Head of caudate nucleus (tissue), 42 donors: ENCODE measurements at places on chromosomes 7 and 10.

- DNase-seq = peak; percentile 69
Measured at GRCh38 chr10:127243490-127244272, 47.3 kb upstream of the INSYN2A start.

DNA sequence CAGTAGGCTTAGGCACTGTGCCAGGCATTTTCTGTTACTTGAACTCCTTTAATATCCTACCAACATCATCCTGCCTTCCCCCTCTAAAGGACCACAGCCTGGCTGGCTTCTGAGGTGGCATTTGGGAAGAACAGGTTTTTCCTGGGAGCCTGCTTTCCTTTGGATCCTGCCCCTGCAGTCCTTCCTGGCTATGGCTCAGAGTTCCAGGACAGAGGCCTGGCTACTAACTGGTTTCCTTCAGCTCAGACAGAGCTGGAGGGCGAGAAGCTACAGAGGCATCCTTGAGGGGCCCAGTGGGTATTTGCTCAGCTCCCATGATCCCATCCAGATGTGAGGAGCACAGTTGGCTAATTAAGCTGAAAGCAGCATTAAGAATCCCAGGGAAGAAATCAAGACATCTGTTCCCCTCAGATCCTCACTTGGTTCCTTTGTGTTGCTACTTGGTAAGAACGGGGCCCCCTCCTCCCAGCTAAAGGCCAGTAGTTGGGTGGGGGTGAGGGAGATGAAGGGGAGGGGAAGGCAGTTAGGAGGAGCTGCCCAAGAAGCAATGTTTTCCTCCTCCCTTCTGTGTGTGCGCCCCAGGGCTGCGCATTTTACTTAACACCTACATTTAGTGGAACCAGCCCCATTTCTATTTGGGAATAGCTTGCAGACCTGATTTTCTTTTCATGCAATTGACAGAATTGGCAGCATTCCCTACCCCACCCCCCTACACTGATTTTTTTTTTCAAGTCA is 142.6 kb upstream of the SORCS3 start:
- no peak for DNase-seq

- DNase-seq = no peak
Measured at GRCh38 chr10:36676321-36676720, 449.1 kb upstream of the ANKRD30A start.

GRCh38 chr7:157848508-157849340 is 511.9 kb downstream of the DNAJB6 start:
- DNase-seq = no peak

DNA sequence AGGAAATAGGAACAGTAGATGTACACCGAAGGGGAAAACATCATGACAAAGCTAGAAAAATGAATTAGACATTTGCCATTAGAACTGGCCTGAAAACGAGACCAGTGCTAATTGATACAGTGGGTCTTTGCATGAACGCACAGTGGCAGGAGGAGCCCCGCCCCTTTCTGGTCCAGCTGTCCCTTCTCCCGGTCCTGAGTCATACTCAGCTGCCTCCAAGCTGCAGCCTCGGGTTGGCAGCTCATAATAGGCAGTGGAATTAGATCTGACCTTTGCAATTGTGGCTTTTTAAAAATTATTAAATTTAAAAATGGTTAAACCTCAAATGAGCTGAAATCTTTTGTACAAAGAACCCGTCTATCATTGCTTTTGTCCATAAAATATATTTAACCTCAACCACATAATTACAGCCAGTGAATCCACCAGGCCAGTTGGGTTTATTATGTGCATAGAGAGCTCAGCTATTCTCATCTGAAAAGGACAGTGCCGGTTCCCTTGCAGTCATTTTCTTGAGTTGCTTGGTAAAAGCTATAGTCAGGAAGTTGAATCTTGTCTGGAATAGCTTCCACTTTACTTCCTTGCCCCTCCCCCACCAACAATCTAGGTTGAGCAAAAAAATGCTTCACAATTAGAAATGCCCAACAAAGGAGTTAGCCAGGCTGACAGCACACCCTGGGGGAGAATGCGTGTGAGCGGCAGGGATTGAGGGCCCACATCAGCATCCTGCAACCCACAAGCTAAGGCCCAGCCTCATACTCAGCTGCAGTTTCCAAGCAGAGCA is 147.1 kb downstream of the BUB3 start:
- DNase-seq = peak; percentile 90

DNA sequence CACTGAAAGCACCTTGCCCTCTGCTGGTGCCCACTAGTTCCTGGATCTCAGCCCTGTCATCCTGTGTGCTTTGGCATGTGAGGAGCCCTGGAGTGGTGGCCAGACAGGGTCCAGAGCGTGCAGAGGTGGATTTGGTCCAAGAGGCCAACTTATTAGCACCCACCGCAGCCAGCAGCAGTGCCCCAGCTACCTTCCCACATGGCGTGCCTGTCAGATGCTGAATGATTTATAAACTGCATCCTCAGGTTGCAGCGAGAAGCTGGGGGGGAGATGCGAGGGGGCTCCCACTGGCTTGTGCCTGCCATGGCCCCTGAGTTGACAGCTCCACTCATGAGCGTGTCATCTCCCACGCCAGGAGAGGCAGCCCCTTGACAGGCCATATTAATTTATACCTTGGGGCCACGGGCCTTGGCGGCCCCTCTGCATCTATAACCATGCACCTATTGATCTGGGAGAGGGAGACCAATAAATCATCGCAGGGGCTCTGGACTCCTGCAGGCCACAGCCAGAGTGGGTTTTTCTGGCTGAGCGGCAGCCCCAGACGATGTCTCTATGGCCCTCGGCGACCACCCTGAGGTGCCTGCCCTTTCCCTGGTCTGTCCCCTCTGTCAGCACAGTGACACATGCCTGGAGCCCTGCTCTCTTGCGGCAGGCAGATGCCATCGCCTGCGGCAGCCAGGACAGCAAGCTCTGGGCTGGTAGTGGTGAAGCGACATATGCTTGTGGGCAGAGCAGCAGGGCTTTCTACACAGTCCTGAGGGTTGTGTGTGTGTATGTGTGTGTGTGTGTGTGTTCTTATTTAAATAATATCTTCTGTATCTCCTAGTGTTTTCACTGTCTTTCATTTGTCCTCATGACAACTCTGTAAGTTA is 120.8 kb downstream of the CDH23 start:
- no peak for DNase-seq

DNA sequence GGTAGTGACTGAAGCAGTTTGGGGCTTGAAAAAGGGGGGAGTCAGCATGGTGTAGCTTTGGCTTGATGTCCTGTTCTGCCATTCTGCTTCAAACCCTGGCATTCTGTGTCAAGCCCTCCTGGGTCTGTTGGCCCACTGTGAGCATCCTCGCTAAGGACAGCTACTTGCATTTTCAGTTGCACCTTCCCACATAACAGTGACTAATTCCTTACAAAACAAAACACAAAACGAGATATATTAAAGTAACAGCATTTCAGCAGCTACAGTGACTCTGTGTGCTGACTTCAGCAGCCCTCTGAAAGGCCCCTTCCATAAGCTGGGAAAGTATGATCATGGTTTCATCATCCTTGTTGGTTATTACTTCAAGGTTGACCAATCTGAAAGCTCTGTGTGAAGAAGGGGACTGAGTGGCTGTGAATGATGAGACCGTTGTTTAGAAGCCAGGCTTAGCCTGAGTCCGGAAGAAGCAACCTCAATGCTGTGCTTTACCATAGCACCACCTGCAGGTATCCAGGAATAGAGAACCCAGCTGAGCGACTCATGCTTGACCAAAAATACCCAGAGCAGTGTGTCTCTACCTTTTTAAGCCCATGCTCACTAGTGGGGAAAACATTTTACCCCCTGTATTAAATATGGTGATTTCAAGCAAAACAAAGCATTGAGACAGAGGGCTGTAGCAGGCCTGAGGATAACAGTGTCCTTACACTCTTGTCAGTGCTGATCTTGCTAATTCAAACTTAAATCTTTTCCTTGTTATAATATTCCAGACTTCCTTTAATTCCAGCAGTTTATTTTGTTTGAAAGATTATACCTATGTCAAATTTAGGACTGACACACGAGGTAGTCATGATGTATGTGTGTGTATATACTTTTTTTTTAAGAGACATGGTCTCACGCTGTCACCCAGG is 42.6 kb upstream of the CC2D2B start:
- DNase-seq = peak; percentile 39

DNA sequence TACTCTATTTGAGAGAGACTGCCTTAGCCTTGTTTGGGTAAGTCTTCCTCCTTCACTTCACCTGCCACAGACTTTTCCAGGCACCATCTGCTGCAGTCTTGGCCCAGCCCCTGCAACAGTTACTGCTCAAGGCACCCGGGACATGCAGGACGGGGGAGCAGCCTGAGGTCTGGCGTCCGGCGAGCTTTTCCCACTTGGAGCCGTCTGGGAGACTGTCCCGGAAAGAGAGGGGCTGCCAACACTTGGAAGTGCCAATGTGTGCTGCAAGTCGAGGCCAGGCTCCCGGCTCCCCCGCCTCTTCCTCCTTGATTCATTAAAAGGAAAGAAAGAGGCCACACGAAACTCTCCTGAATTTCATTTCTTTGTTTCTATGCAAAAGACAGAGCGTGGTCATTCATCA is 13.7 kb downstream of the HTRA1 start:
- DNase-seq = peak; percentile 56

DNA sequence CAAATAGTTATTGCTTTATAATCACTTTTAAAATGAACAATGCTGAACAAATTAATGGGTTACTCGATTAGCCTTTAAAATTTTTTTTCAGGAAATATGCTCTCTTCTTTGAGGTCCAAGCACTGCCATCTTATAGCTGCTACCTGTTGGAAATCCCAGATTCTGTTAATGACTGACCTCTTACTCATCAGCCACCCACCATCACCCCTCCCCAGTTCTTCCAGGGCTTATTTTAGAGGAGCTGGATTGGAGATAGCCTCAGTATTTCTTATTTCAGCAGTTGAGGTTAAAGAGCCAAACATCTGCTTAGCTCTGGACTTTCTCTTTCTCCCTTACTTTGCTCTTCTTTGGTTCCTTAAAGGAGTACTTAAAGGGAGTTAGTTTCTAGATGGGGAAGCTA is 420.0 kb downstream of the EXOC4 start:
- DNase-seq = no peak

GRCh38 chr7:143407287-143408251 is 1.1 kb downstream of the EPHA1 start:
- DNase-seq = no peak

DNA sequence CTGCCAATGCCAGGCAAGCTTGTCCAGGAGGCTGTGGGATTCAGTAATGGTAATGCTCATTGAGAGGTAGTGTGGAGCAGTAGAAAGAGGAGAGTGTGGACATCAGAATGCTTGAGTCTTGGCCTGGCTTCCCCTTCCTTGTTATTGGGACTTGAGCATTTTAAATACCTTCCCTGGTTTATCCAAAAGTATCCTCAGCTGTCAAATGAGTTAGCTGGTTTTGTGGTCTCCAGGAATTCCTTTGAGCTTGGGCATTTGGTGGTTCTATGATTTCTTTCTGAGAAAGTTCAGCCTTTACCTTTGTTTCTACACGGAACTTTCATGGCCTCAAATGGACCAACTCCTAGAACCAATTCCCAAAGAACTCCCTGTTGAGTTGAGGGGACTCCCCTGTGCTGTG is 264.3 kb downstream of the PTEN start:
- no peak for DNase-seq

DNA sequence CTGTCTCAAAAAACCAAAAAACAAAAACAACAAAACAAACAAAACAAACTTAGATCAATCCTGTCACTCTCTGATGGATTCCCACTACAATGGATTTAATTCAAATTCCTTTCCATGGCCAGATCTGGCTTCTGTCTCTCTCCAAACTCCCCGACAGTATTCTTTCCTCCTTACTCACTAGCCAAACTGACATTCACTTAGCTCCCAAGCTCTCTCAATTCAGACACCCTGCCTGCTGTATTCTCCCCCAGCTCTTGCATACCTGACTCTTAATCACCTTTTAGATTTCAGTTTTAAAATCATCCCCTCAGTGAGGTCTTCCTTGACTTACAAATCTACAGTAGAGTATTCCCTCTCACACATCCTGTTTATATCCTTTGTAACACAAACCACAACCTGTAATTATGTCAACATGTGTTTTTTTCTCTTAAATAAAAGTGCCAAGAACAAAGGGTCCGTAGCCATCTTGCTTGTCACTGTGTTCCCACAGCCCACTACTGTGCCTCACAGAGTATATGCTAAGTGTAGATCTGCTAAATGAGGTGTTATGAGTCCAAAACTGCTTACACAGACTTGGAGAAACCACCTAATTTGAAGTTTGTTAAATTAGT is 14.4 kb downstream of the HERPUD2 start:
- DNase-seq = no peak

DNA sequence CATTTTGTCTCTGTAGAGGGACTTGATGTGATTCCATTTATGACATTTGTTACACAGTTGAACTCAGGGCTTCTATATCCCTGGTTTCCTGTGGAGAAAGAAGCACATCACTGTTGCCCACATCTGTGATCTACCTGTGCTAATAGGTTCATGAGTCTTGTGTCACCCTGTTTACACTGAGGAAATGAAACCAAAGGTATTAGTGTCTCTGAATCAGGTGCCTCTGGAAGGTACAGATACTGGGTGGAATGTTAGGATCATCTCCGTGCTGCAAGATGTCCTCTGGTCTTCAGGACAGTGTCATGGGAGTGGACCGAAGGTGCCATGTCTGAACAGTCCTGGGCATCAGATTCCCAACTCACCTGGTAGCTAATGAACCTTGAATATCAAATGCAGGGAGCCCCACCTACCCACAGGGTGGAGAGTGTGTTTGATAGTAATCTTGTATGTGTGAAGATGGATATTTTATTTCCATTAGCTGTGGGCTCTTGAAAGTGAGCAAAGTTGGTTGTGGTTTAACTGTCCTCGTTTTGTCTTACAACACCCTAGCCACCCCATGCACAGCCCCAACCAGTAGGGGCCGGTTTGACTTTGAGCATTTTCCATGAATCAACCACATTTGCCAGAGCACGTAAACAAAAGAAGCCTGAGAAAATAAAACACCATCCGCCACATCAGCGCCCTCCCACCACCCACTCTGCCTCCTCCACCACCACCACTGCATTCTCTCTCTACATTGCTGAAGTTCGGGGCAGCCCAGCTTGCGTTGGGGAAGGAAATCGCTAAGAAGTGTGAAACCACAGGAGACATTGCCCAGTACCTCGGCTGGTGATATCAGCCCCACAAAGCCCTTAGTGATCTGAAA is 40.7 kb downstream of the TARP start:
- no peak for DNase-seq

GRCh38 chr7:142554560-142555532 is 194.4 kb upstream of the PRSS1 start:
- no peak for DNase-seq

- no peak for DNase-seq
Measured at GRCh38 chr7:137304624-137305235, 38.8 kb downstream of the PTN start.

GRCh38 chr7:154517768-154518167 is 465.6 kb downstream of the DPP6 start:
- no peak for DNase-seq
